Esophagus muscularis mucosa (tissue), 4 donors: ENCODE measurements at places on chromosomes 7 and 10. TPM values are rescaled to one million over a fixed set of nuclear protein-coding genes. Genes with fewer than 3 reads are reported as not detected.

Gene C10orf53
- total RNA-seq, result not detected

Gene TRIM73
- total RNA-seq, result 0.71 TPM

Gene TMEM225B
- total RNA-seq, result 0.57 TPM

Gene XRCC2
- total RNA-seq, result 0.17 TPM

GRCh38 chr10:121694966-121695643, 96.9 kb upstream of the FGFR2 start:
- no peak for DNase-seq

- peak; percentile 91 for DNase-seq
Observed at GRCh38 chr10:119030421-119031250, 1.1 kb downstream of the NANOS1 start.
